Esophagus squamous epithelium (tissue), 5 donors: ENCODE measurements at places on chromosomes 1 and 21. TPM values are rescaled to one million over a fixed set of nuclear protein-coding genes. Genes with fewer than 3 reads are reported as not detected.

The KRTAP19-7 gene
- total RNA-seq: not detected

The PIP5K1A gene
- 21.5 TPM for total RNA-seq

The RHD gene
- not detected for total RNA-seq

GRCh38 chr1:110555807-110556470 lies 37.0 kb upstream of the KCNA10 start:
- no peak for DNase-seq

GRCh38 chr1:74545821-74546220 lies 33.4 kb upstream of the LRRC53 start:
- DNase-seq: no peak

GRCh38 chr1:238950784-238951183 lies 435.6 kb upstream of the CHRM3 start:
- no peak for DNase-seq

- DNase-seq: no peak
Measured at GRCh38 chr1:207863893-207864535, 46.9 kb downstream of the CD34 start.
